Smooth muscle cell of trachea (primary cell): ENCODE measurements at places on chromosomes 6 and 20. TPM values are rescaled to one million over a fixed set of nuclear protein-coding genes. Genes with fewer than 3 reads are reported as not detected.

SNAP25 gene
- total RNA-seq, result 9.6 and 19.5 TPM in 2 replicates

ULBP3 gene
- total RNA-seq, result 12.6 and 28.4 TPM in 2 replicates

ZFP57 gene
- 0.17 and 0.29 TPM in 2 replicates for total RNA-seq

SIRPB1 gene
- 0.29 and 1.2 TPM in 2 replicates for total RNA-seq

BMP5 gene
- total RNA-seq, result 0.17 and 1.0 TPM in 2 replicates

PANK2 gene
- 62.2 and 72.3 TPM in 2 replicates for total RNA-seq

CCM2L gene
- total RNA-seq, result not detected in 2 replicates
